CD4-positive, alpha-beta T cell treated with Interleukin-6 at 100 ng/mL for 8 hours (primary cell): ENCODE measurements at places on chromosomes 1 and 21.

- DNase-seq: no peak
These were observed 10.7 kb downstream of the FOXO6 start for GRCh38 chr1:41371630-41372599.

- DNase-seq: no peak
These were observed 145.6 kb upstream of the NFIA start for GRCh38 chr1:60936591-60937342.

DNA sequence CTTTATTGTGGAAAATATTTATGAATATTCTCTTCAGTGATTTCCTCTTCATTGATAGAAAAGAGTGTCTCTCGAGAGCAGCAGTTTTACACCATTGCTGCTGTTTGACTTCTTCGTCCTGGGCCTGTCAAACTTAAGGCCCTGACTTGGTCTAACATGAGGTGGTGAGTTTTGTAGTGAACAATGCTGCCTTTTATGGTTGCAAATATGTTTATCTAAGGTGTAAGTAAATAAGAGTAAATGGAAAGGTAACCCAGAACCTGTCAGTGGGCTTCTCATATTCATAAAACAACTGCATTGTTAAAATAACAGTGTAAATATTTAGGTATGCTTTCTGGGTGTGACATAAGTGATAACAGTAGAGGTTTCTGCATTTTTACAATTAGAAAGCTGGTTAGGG lies 62.8 kb upstream of the SCCPDH start:
- DNase-seq: no peak

DNA sequence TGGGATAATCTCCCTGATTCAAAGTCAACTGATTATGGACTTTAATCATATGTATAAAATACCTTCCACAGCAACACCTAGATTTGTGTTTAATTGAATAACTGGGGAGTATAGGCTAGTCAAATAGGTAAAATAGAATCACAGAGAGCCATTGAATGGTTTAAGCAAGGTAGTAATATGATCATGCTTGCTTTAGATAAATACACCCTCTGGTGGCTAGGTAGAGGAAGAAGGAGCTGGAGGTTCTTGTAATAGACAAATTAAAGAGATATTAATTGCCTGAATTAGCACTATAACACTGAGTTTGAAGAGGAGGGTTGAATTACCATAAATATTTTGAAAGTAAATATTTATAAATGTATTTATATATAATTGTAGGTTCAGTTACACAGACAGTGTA lies 40.3 kb downstream of the DIRAS3 start:
- no peak for DNase-seq

GRCh38 chr1:211698161-211699026 lies 23.0 kb upstream of the NEK2 start:
- peak; percentile 73 for DNase-seq

DNA sequence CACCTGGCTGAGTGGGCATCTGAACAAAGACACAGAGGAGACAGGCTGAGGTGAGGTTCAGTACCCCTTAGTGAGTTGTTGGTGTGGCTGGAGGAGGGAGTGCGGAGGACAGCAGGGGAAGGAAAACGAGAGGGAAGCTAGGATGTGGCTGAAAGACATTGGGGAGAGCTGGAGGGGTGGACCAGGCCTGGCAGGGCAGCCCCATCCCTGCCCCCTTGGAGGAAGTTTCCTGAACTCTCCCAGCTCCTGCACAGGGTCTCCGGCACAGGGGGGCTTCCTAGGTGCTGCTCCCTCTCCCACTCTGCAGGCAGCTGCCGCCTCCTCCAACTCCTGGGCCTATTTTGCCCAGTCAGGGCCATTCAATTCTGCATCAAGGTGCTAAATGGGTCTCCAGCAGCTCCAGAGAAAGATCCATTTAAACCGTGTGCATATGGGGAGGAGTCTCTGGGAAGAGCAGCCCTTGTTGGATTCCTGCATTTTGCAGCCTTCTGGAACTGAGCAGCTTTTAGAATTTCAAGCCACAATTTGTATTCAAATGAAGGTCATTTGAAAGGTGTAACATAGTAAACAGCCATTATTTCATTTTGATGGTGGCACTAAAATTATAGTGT lies 193.9 kb downstream of the CAMTA1 start:
- DNase-seq: no peak

DNA sequence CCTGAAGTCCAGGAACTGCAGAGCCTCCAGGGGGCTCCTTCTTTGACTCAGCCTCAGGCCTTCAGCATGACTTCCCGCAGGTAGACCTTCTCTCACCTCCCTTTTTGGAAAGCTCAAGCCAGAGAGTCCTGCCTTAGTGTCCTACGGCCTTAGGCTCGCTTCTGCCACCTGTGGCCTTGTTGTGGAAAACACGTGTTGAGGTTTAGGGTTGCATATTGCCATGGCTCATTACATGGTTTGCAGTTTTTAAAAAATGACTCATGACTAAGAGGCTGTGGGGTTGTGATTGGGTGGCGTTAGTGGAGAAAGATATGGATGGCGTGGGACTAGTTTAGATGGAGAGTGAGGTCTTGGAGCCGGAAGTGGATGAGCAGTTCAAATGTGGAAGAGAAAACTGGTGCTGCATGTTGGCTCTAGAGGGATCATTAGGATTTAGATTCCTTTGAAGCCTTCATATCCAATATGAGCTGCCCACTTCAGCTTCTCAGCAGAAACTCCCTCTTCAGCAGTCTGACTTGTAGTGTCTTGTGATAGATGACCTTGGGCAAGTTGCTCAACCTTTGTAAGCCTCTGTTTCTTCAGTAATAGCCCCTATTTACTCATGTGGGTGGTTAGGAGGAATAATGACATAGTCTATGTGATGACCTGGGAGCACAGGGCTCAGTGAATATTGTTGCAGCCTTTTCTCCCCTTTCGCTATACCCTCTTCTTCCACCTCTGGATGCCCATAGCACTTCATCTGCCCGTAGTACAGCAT lies 6.5 kb upstream of the FGGY start:
- DNase-seq: no peak

DNA sequence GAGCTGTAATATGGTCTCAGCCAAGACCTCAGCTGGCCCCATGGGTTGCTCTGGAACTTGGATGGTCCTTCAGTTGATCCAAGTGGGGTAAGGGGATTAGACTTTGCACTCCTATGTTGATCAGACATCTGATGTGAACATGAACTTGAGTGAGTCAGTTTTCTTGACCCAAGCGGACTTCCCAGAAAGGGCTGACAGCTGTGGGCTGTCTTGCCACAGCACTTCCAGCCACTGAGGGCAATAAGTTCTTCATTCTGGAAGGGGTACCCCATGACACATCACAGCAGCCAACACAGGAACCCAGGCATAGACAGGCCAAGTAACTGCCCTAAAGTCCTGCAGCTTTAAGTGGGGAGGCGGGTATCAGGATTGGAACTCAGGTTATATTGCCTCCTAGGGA lies 93.9 kb upstream of the USP24 start:
- DNase-seq: no peak

- no peak for DNase-seq
These were observed 66.2 kb downstream of the ERI3 start for GRCh38 chr1:44288883-44289282.
